Bone marrow (tissue), 2 donors: ENCODE measurements at places on chromosomes 7 and 10.
A peak's percentile ranks its signal among the peaks of the same experiment; 100 is the strongest.

- DNase-seq, result peak; percentile 47
These were observed 37.8 kb downstream of the AOAH start for GRCh38 chr7:36686499-36686898.

GRCh38 chr10:88759366-88760101, at the start of gene LIPN:
Gene LIPN, plus strand, starts transcription at chr10:88760020. Its CDS starts 1,386 bp downstream, at chr10:88761406.
- peak; percentile 62 for DNase-seq

DNA sequence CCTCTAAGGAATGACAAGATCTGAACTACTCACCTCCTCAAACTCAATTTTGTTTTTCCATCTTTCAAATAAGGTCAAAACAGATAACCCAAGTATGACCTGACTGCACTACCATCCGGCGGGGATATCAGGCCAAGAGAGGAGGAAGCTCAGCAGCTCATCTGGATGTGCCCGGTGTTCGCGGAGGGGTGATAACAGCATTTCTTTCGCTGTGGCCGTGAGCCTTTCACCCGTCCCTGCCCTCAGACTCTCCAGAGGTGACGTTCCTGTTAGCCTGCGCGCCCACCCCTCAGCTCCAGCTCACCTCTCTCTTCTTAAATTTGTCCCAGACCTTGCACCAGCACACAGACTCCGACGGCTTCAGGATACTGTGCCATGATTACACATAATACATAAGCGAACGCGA, 526 bp downstream of the ZNF248 start:
- DNase-seq, result peak; percentile 11

- no peak for DNase-seq
These were observed 28.8 kb upstream of the OPALIN start for GRCh38 chr10:96387601-96388000.

DNA sequence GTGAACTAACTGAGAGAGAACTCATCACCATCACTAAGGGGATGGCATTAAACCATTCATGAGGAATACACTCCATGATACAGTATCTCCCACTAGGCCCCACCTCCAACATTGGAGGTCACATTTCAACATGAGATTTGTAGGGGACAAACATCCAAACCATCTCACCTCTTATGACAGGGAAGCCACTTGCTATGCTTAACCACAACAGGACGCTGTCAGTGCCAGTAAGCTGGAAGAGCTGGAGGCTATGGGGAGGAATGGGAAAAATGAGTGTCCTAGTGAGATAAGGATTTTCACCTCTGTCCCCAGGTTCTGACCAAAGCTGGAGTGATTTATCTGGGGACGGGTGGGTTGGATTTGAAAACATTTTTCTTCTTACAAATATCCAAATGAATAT, 17.6 kb downstream of the PLCE1 start:
- DNase-seq, result no peak

DNA sequence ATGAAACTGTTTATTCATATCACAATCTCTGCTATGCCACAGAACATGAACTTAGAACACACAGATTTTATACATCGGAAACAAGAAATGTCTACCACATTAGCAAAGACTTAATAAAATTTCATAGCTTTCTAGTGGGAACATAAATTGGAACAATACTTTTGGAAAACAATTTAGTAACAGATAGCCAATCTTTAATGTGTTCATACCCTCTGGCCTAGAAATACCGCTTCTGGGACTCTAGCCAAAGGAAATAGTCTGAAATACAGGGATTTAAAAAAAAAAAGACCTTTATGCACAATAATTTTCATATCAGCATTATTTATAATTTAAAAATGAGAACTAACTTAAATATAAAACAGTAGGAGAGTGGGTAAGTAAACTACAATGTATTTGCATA, 168.5 kb downstream of the PLXNA4 start:
- no peak for DNase-seq

- no peak for DNase-seq
These were observed 65.1 kb downstream of the RSU1 start for GRCh38 chr10:16752099-16752498.

DNA sequence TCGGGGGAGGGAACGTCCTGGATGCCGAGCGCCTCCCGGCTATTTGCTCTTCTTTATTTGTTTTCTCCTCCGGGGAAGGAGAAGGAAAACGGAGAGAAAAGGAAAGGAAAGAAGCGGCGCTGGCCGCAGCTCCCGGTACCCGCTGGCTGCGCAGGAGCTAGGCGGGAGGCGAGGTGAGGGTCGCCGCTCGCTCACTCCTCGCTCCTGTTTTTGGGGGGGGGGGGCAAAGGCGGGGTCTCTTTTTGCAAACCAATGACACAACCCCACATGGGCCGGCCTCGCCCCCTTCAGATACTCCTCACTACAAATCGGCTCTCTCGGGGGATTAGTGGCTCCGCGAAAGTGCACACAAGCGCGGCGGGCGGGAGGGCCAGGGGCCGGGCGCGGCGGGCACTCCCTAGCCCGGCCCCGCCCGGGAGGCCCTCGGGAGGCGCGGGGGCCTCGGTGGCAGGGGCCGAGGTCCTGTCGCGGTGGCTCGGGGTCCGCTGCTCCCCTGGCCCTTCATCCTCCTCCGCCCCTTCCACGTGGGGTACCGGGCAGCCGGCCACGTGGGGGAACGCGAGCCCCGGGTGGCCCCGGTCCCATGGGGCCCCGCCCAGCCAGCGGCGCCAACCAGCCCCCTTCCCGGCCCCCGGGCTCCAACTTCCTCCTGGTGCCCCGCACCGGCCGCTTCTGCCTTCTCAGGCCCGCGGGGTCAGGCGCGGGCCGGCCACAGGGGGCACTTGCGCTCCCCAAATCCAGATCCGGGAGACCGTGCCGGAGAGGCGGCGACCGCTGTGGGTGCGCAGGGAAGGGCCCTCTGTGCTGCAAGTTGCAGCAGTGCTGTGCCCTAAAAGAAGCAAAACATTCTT, 718 bp upstream of the CTBP2 start:
- DNase-seq, result peak; percentile 61

GRCh38 chr10:97291357-97292096, 910 bp downstream of the ARHGAP19 start:
- no peak for DNase-seq

DNA sequence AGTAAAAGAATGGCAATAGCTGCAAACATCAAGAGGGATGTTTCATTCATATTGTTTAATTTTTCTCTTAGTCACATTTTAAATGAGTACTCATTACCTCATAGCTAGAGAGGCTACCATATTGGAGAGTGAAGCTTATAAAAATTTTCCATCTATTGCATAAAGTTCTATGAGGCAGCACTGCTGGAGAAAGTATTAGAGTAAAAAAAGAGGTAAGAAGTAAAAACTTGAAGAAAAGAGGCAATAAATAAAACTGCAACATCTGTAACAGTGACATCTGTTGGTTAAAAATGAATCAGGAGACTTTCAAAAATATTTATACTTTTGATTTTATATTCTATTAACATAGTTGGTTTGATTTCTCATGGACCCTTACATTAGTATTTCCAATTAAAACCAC, 284.5 kb upstream of the SEMA3D start:
- no peak for DNase-seq

- no peak for DNase-seq
These were observed 4.9 kb upstream of the PPIF start for GRCh38 chr10:79342295-79342761.

DNA sequence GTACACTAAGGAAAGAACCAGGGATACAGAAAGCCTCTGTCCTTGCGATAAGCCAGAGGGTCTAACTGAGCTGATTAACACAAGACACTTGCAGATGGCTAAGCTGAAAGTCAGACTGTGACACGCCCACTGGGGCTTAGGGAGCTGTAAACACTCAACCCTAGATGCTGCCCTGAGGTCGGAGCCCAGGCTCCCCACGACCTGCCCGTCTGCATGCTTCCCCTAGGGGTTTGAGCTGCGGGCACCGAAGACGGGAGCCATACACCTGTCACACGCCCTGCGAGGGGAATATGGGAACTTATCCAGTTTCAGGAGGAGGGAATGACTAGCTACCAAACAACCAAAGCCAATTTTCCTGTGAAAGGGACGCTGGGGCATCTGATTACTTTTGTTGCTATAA, 96.0 kb downstream of the HTR5A start:
- no peak for DNase-seq

- DNase-seq, result no peak
These were observed 166.6 kb downstream of the KIF20B start for GRCh38 chr10:89867964-89868363.

- no peak for DNase-seq
These were observed 182.0 kb upstream of the PPP1R3A start for GRCh38 chr7:114100810-114101209.

DNA sequence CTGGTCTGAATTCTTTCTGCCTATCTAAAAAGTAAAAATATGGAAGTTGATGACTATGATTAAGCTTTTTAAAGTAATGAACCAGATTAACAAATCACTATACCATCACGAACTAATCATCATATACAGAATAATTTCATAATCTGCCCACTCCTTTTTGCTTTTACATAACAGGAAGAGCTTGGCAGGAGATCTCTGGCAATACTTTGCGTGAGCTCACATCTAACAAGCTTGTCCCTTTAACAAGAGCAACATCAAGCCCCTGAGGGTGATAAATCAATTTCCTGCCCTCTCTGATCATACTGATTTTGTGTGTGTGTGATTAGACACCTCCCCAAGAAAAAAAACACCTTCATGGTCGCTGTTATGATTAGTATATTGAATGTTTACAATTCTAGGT, 143.5 kb upstream of the ASAH2 start:
- DNase-seq, result no peak

DNA sequence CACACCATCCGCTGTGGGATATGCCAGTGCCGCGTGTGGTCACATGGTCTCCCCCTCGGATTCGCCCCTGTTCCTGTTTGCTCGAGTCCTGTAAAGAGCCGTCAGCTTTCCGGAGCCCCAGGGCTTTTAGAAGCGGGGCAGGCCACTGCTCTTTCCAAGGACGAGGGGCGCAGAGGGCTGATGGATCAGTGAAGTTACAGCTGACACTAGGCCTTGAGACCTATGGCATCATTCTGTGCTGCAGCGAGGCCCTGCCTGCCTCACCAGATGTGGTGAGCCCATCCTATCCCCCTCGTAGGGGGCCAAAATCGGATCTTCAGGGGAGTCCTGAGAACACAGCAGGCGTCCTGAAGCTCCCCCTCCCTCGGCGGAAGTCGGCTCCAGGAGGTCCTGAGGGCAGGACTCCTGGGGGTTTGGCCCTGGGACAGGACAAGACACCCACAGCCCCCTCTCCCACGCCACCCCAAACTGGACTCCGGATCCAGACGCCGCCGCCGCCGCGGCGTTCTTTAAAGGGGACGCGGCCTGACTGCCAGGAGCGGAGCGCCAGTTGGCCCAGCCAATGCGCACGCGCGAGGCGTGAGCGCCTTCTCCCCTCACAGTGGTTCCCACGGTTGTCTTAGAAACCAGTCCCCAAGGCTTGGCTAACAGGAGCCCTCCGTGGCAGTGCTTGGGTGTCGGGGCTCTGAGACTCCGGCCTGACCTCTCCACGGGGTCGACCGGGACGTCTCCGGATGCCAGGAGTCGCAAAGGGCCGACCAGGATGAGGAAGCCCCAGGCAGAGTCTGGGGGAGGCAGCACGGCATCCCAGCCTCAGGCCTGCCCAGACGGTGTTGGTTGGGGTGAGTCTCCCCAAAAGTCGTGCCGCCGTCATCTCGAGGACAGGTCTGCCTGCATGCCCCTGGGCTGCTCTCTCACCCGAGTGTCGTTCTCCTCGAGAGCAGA, 371.7 kb downstream of the ZNF716 start:
- DNase-seq, result no peak

DNA sequence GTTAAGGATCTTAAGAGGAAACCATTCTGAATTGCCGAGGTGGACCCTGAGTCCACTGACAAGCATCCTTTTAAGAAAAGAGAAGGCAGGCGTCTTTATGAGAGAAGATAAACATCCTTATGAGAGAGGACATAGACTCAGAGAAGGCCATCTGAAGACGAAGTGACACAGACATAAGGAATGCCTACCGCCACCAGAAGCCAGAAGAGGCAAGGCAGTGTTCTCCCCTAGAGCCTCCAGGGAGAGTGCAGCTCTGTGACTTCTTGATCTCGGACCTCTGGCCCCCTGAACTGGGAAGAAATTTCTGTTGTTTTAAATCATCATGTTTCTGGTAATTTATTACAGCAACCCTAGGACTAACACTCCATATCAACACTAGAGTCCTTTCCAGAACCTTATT, 25.2 kb upstream of the ING3 start:
- DNase-seq, result no peak

- DNase-seq, result no peak
These were observed 265.0 kb upstream of the NPSR1 start for GRCh38 chr7:34392972-34393371.

DNA sequence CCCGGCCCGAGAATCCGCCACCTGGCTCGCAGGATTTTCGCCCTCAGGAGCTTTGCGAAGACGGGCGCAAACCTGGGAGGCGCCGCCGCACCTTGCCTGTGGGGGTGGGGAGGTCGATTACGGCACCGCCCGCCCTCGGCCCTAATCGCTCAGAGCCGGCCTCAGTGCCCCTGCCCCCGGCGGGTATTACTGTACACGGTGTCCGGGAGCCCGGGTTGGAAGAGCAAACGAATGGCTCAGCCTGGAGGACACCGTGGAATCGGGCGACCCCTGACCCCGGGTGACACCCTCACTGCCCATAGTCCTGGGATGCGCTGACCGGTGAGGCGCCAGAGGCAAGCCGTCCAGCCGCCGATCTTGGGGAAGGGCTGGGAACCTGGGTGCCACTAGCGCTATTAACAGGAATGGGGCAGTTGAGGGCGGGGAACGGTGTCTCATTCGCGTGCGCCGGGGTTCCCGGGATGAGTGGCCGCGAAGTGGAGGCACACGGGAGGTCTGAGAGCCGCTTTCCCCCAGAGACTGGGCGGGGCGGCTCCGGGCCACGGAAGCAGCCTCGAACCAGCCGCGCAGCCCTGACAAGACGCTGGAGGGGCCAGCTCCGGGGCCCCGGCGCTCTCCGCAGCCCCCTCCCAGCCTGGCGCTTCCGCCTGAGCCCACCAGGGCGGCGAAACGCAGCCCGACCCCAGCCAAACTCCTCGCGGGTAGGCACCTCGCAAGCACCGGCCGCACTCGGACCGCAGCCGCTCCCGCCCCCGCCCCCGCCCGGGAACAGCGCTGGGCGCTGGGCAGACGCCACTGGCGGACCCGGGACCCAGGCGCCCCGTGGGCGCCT, 167.5 kb downstream of the NRF1 start:
- no peak for DNase-seq

DNA sequence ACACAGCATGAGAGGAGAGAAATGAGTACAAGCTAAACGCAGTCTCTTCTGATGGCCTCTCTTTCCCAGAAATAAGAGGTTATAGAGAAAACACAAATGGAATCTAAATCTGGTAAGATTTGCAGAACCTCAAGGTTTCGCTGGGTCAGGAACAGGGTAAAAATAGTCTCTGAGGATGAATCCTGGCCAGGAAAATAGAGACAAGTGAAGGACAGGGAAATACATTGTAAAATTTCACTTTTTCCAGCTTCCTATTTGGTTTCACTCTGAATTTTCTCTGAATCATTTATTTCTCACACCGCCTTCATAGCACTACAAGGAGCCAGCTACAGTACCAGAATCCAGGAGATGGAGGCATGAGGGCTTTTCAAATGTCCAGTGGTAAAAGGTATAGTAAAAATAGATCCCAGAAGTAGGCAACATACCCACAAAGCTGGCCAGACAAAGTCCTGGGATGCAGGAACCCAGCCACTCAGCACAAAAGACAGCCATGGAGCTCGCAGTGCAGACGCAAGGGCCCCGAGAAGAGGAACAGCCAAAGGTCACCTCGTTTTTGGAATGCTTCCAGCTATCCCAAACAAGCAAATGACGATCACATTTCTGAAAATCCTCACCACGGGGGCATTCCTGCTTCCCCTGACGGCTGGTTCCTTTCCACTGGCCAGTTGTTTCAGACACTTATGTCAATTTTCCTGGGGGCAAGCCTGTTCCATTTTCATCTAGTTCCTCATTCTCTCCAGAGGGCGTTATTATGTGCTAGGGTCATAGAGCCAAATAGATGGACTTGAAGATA, 21.5 kb upstream of the IKZF1 start:
- DNase-seq, result no peak
